Fibroblast of lung (primary cell): ENCODE measurements at places on chromosomes 5 and 9.

DNA sequence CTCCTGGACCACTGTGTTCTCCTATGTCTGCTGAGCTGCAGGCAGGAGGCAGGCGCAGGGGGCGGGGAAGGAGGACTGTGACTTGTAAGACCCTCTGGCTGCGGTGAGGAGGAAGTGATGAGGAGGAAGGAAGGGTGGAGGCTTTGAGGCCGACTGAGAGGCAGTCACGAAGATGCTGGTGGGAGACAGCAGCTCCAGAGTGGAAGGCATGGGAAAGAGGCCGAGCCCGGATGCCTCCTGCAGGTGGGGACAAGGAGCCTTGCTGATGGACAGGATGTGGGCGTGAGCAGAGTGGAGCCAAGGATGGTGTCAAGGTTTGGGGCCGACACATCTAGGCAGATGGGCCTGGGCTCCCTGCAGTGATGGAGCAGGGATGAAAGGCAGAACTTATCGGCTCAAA, 74.3 kb upstream of the ICE1 start:
- DNase-seq = no peak

- DNase-seq = no peak
Measured at GRCh38 chr9:114035845-114036801, 42.0 kb downstream of the AMBP start.

GRCh38 chr5:147436596-147436995, 73.3 kb downstream of the DPYSL3 start:
- no peak for DNase-seq

- DNase-seq = peak; percentile 78
Measured at GRCh38 chr5:113278976-113279375, 155.8 kb downstream of the TSSK1B start.

DNA sequence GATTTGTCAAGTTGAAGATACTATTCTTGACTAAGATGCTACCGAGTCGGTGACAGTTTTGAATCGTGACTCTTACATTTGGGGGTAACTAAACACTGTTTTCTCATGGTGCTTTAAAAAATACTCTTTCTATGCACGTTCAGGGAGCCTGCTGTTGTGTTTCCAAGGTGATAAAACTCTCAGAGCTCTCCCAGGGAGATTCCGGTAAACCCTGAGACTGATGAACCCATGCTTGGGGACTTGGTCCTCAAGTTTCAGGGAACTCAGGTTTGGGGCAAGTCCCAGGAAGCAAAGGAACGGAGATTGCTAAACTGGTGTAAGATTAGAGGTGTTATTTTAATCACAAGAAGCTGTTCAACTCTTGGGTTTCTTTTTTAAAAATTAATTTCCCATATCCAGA, 1.4 kb downstream of the GDA start:
- no peak for DNase-seq

- DNase-seq = no peak
Measured at GRCh38 chr9:132415181-132415580, 5.2 kb downstream of the CFAP77 start.

DNA sequence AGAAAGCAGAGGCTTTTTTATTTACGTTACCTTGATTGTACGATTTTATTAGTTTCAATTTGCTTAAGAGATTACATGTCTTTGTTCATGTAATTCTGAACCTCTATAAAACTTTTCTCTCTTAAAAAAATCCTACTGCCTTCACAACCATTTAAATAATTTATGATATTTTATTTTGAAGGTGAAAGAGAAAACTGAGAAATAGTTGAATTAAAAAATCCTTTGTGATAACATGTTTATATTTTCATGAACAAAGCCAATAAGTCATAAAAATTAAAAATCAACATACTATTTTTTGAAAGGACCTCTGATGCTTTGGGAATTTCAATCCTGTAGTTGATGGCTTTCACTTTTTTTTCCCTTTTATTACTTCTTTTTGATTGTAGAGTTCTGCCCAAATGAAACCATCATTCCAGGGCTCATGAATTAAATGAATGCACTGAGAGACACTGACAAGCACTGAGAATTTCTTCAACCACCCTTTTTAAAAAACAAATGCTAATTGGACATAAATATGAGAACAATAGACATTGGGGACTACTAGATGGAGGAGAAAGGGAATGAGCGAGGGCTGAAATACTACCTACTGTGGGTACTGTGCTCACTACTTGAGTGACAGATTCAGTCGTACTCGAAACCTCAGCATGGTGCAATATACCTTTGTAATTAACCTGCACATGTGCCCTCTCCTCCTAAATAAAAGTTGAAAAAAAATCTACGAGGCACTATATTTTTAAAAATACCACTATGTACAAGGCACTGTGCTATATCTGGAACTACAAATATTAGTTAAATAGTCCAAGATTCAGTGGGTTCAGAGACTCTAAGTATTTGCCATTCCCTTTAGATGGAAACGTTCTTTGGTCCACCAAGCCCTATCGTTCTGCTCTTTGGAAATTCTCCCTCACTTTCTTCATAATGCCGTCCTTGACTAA, 5.9 kb downstream of the CDKN2A start:
- no peak for DNase-seq

DNA sequence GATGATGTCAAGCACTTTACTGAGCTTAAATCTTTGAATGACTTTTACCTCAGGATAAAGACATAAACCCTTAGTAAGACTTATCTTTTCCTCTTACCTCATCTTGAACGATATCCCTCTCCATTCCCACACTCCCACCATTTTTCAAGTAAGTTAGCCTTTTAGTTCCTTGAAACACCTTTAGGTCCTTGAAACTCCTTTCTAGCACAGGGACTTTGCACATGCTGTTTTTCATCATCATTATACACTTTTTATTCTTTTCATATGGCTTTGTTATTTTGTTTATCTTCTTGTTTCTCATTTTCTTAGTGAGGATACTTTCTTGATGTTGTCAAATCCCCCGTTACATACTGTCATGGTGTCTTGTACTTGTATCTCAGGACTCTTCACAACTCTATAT, 24.8 kb downstream of the YTHDC2 start:
- no peak for DNase-seq

- no peak for DNase-seq
Measured at GRCh38 chr9:31612336-31613030, 772.0 kb upstream of the ACO1 start.

DNA sequence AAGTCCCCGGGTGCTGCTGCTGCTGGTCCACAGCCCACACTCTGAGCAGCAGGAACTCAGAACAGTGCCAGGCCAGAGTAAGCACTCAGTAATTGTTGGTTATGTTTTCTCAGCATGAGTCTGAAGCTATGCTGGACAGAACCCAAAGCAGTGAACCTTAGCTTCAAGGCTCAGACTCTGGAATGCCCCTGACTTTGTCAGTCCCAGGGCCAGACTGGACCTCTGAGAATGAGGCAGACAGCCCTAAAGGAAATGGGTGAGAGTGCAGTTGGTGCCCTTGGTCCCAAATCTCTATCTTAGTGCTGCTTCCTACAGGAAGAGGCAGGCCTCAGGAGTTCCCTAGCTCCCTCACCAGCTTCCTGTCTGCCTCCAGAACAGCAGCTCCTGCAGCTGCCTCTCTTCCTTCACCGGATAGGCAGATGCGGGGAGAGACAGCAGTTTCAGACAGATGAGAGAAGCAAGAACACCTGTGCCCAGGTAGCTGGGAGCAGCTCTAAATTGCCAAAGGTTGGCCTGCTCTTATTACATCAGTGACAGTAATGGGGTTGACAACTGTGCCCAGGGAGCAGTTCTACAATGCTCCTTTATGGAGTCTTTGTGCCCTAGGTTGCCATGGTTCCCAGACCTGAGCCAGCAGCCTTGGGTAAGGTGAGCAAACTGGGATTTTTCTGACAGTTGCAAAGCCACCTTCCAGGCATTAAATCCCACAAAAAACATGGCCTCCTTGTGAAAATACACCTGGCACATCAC, 82.2 kb upstream of the CXCL14 start:
- DNase-seq = peak; percentile 6

GRCh38 chr9:96457266-96457665, 7.3 kb downstream of the HABP4 start:
- DNase-seq = no peak

GRCh38 chr5:67904366-67904765, 311.2 kb upstream of the PIK3R1 start:
- no peak for DNase-seq
